ENCODE measurements at places on chromosomes 7 and 10.

DNA sequence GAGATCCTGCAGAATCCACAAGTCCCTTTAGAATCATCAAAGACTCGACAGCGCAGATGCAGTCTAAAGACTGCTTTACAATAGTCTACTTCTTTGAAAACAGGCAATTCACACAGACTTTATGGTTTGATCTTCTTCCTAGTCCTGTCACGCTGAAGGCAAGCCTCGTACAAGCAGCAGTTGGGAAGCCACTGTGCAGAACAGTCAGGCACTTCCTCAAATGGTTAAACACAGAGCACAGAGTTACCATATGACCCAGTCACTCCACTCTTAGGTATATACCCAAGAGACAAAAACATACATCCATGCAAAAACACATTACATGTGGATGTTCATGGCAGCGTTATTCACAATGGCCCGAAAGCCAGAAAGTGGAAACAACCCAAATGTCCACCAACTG lies 41.4 kb downstream of the LRRC20 start:
- H3K27me3 ChIP-seq = no peaks in the 10 kb centered on the region
- no peaks in the 10 kb centered on the region for H3K4me1 ChIP-seq
- H3K4me3 ChIP-seq = no peak overlapping the region
- no peak overlapping the region for H3K27ac ChIP-seq
- H3K36me3 ChIP-seq = no peaks in the 10 kb centered on the region

DNA sequence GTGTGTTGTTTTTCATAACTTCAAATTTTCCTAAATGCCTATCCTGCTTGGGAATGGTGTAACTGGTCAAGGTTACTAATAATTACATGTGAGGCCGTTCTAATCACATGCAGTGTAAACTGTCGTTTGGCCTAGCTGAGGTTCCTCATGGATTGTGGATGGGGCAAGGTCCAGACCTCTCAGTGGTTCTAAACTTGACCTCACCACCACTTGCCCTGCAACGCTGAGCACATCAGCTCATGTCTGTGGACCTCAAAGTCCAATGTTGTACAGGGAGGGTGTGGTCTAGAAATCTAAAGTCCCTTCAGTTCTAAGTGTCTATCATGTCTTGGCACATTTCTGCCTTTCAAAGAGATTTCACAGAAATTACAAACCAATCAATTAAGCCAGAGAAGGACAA lies 15.6 kb downstream of the RBP3 start:
- H3K4me1 ChIP-seq = peaks cover 13% of the 10 kb centered on the region
- no peak overlapping the region for H3K4me3 ChIP-seq
- no peak for DNase-seq
- H3K36me3 ChIP-seq = no peaks in the 10 kb centered on the region

- H3K4me1 ChIP-seq = 0 out of 2 replicates have a peak, but pooled peaks cover 4% of the 10 kb centered on the region
- no peak overlapping the region for H3K27ac ChIP-seq
- H3K4me3 ChIP-seq = no peak overlapping the region
- H3K27me3 ChIP-seq = no peaks in the 10 kb centered on the region
- H3K36me3 ChIP-seq = peaks cover 1% of the 10 kb centered on the region
These were observed 20.7 kb downstream of the STN1 start for GRCh38 chr10:103897241-103897774.

GRCh38 chr7:110442381-110442837 lies 648.5 kb upstream of the LRRN3 start:
- no peak overlapping the region for H3K27ac ChIP-seq
- H3K27me3 ChIP-seq = no peaks in the 10 kb centered on the region
- peak; percentile 71 for DNase-seq

- no peak overlapping the region for H3K27ac ChIP-seq
These were observed 204.7 kb downstream of the NXPH1 start for GRCh38 chr7:8638076-8638475.

DNA sequence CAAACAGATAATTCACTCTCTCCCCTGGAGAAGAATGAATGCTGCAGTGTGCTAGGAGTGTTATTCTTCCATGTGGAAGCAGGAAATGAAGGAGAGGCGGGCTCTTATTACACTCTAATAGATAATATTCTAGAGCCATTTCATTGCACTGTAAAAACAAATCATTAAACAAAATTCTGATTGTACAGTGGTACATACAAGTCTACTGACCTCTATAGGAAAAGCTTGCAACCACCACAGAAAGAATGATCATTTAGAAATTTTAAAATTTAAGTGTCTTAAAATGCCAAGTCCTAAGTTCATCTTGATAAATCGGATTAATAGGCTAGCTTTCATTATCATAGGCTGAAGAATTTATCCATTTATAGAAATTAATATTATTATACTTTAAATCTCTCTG lies 960.3 kb upstream of the LRRN3 start:
- DNase-seq = no peak
- H3K4me1 ChIP-seq = no peaks in the 10 kb centered on the region
- H3K4me3 ChIP-seq = no peak overlapping the region

DNA sequence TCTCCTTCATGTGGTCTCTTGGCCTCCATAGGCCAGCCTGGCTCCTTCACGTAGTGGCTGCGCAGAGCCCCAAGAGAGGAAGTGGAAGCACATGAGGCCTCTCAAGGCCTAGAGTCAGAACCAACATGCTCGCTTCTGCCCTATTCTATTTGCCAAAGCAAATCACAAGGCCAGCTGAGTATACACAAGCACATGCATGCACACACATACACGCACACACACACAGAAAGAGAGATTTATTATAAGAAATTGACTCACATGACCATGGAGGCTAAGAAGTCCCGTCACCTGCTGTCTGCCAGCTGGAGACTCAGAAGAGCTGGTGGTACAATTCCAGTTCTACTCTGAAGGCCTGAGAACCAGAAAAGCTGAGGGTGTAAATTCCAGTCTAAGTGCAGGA lies 64.3 kb upstream of the NRP1 start:
- H3K36me3 ChIP-seq = no peaks in the 10 kb centered on the region
- H3K4me1 ChIP-seq = no peaks in the 10 kb centered on the region
- no peak overlapping the region for H3K27ac ChIP-seq
- no peaks in the 10 kb centered on the region for H3K27me3 ChIP-seq
- DNase-seq = no peak

DNA sequence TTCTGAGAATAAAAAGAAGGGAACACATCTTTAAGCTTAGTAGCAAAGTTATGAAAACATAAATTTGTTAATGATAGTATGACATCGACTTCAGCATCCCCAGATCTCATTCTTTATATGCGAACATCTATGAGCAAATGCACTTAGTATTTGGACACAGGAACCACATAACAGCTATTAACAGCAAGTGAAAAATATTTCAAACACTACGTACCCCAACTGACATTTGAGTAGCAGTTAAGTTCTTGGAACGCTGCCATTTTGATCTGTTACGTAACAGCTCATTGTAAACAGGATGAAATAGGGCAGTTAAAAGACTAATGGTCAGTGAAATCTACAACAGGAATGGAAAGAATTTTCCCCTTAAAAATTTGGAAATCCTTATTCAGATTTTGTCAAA lies 428.9 kb downstream of the TNS3 start:
- H3K4me3 ChIP-seq = no peak overlapping the region
- H3K4me1 ChIP-seq = no peaks in the 10 kb centered on the region
- H3K27me3 ChIP-seq = no peaks in the 10 kb centered on the region
- no peaks in the 10 kb centered on the region for H3K36me3 ChIP-seq

- DNase-seq = no peak
- no peaks in the 10 kb centered on the region for H3K36me3 ChIP-seq
- no peak overlapping the region for H3K4me3 ChIP-seq
These were observed 43.1 kb downstream of the MET start for GRCh38 chr7:116715077-116715476.

DNA sequence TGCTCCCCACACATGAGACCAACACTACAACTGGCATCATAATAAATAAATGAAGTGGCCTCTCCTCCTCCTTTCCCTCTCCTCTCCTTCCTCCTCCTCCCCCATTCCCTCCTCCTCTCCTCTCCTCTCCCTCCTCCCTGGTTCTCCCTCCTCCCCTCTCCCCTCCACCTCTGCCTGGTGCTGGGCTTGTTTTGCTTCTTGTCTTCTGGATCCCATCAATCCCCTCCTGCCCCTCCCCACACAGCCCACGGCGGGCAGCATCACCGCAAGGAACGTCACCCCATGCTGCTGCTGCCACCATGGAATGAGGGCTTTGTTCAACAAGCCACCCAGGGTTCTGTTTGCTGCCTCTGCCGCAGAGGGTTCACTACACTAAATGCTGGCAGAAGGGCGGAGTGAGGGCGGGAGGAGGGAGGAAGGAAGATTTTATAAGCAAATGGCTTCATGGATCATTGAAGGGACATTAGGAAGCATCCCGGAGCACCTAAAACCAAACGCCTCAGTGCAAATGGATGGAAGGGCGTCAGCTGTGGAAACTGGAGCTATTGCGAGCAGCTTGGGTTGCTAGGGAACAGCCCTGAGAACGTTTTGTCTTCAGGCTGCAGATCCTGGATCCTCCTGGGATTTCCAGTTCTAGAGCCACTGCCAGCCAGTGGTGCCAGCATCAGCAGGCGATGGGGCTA lies 379.7 kb upstream of the ZMIZ1 start:
- H3K27me3 ChIP-seq = no peaks in the 10 kb centered on the region
- no peaks in the 10 kb centered on the region for H3K36me3 ChIP-seq
- H3K27ac ChIP-seq = no peak overlapping the region
- H3K4me1 ChIP-seq = peaks cover 4% of the 10 kb centered on the region
- DNase-seq = no peak

- H3K4me3 ChIP-seq = no peak overlapping the region
- no peak overlapping the region for H3K27ac ChIP-seq
- H3K27me3 ChIP-seq = no peaks in the 10 kb centered on the region
- no peak for DNase-seq
- H3K4me1 ChIP-seq = no peaks in the 10 kb centered on the region
These were observed 277.6 kb downstream of the KCNMA1 start for GRCh38 chr10:77359950-77360520.

- H3K4me1 ChIP-seq = peaks cover 30% of the 10 kb centered on the region
- H3K4me3 ChIP-seq = no peak overlapping the region
- DNase-seq = no peak
- no peaks in the 10 kb centered on the region for H3K36me3 ChIP-seq
- H3K27ac ChIP-seq = peak overlapping the region; percentile 74
These were observed 168.5 kb upstream of the MEOX2 start for GRCh38 chr7:15854841-15855524.

- H3K4me1 ChIP-seq = no peaks in the 10 kb centered on the region
- no peaks in the 10 kb centered on the region for H3K36me3 ChIP-seq
- no peaks in the 10 kb centered on the region for H3K27me3 ChIP-seq
- no peak overlapping the region for H3K4me3 ChIP-seq
- DNase-seq = no peak
- no peak overlapping the region for H3K27ac ChIP-seq
These were observed 90.8 kb downstream of the SFMBT2 start for GRCh38 chr10:7320072-7320471.

- H3K4me1 ChIP-seq = no peaks in the 10 kb centered on the region
- H3K27ac ChIP-seq = no peak overlapping the region
- H3K4me3 ChIP-seq = no peak overlapping the region
- H3K27me3 ChIP-seq = no peaks in the 10 kb centered on the region
These were observed 153.6 kb downstream of the DYNC1I1 start for GRCh38 chr7:95925971-95926370.

DNA sequence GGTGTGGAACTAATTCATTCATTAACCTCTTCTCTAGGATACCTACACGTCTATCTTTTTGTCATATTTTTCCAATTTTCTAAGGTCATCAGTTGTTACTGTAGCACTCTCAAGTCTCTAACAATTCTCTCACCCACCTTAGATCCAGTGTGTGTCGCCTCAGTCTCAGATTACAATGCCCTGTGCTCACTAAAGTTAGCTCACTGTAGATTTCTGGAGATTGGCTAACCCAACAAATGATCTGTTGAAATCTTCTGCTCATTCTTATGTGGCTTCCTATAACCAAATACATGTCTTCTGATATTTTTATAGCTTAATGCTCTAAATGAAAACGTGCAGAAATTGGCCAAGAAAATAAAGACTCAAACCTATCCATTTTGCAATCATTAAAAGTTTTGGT lies 142.6 kb downstream of the SLC25A13 start:
- H3K36me3 ChIP-seq = no peaks in the 10 kb centered on the region
- no peak for DNase-seq
- peak overlapping the region; percentile 8 for H3K27ac ChIP-seq
- H3K4me3 ChIP-seq = no peak overlapping the region

- no peak overlapping the region for H3K27ac ChIP-seq
- no peaks in the 10 kb centered on the region for H3K4me1 ChIP-seq
- H3K4me3 ChIP-seq = no peak overlapping the region
- peak; percentile 18 for DNase-seq
- H3K36me3 ChIP-seq = no peaks in the 10 kb centered on the region
These were observed 122.4 kb downstream of the CTTNBP2 start for GRCh38 chr7:117750612-117751563.

DNA sequence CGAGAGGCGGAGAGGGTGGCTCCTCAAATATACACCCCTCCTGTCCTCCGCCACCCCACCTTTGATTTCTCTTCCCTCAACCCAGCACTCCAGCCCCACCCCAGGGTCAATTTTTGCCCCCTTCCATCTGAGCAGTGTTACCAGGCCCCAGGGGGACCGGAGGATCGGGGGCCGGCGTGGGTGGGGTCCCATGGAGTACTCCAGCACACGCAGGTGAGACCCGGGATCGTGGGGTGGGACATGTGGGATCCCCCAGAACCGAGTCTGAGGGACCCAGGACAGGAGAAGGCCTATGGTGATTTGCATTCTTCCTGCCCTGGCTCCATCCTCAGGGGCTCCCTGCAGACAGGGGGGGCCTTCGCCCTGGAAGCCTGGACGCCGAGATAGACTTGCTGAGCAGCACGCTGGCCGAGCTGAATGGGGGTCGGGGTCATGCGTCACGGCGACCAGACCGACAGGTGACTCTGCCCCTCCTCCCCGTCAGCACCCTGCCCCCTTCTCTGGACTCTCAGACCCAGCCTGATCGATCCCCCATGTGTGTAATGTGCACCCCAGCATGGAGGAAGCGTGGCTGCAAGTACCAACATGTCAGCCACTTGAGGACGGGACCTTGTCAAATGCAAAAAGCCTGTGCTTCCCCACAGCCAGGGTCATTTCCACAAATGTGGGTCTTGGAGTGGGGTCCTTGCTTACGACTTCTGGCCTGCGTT lies 744 bp downstream of the TRIP6 start:
- peaks cover 17% of the 10 kb centered on the region for H3K4me1 ChIP-seq
- peak overlapping the region; percentile 88 for H3K27ac ChIP-seq
- peak overlapping the region; percentile 45 for H3K4me3 ChIP-seq
- H3K27me3 ChIP-seq = no peaks in the 10 kb centered on the region
- DNase-seq = no peak

DNA sequence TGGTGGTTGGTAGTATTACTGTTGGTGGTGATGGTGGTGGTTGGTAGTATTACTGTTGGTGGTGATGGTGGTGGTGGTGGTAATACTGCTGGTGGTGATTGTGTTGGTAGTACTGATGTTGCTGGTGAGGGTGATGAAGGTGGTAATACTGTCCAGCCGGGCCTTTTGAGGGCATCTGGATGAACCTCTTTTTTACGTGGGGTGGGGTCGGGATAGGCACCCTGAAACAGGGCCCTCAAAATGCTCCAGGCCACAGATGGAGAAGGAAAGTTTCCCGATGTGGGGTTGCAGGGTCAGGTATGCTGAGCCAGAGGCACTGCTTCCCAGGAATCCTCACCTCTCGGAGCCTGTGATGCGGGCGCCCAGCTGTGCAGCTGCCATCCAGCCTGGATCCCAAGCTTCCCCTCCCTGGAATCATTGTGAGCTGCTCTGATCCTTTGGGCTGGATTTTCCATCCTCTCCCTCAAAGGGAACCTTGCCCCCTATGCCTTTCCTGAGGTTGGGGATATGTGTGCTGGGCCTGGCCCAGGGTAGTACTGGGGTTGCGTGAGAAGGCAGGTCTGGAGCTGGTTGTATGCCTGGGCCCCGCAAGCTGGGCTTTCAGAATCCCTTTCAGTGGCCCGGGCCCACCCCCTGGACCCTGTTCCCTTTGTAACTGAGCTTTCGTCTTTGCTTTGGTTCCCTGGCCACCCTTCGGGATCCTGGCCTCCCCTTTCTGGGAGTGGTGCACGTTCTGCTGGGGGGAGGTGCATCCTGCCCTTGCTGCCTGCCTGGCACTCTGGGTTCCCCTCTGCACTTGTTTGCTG lies 43.3 kb downstream of the DOCK1 start:
- H3K27me3 ChIP-seq = no peaks in the 10 kb centered on the region
- H3K36me3 ChIP-seq = no peaks in the 10 kb centered on the region
- H3K4me1 ChIP-seq = no peaks in the 10 kb centered on the region
- H3K4me3 ChIP-seq = no peak overlapping the region
- no peak for DNase-seq

Measured in Caco-2 (cell line).